ENCODE measurements at places on chromosomes 6 and 20.

GRCh38 chr6:31497531-31498476 lies at the start of gene MICB:
Gene MICB, plus strand, starts transcription at chr6:31498145. Its CDS starts 49 bp downstream, at chr6:31498194.
- no peak for DNase-seq

DNA sequence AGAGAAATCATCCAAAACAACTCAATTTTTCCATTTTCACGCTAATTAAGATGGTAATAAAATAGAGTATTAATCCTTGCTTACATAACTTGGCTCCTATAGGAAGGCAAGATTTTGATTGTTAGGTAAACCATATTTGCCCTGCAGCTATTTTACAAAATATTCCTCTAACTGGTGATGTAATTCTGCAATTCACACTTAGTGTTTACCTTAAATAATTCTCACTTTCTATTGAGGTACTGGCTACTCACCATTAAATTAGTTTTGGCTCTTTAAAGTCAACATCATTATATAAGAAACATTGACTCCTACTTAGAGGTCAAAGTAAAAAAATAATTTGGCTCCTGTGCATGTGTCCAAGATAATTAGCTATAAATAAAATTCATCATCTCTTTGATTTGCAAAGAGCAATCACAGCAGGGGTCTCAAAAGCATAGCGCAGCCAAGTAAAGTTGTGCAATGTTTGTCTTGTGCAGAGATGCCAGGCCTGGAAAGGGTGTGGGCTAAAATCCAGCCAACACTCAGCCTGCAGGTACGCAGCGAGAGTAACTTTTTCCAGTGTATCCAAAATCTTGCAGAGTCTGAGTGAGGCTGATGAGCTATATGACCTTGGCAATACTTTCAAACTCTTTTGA lies 501.2 kb downstream of the MMUT start:
- no peak for DNase-seq

DNA sequence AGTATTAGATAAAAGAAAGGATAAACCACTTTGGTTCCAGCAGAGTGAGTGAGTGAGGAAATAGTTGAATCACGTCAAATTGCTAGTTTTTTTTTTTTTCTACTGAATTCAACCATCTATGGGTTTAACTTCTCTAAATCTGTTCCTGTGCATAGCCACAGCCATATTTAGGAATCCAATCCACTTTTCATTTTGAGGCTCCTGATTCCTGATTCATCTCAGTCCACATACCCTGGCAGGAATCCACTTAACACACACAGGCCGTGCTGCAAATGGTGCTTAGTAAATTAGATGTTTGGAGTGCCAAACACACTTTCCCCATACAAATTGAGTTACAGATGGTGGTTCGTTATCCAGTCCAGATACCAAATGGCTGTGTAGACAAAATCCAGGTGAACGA lies 220.3 kb downstream of the ALDH8A1 start:
- peak; percentile 43 for DNase-seq

- no peak for DNase-seq
These were observed 89.4 kb downstream of the HS3ST5 start for GRCh38 chr6:114253431-114253830.

- DNase-seq = no peak
These were observed 679 bp upstream of the RING1 start for GRCh38 chr6:33207552-33208090.

GRCh38 chr6:154488248-154488593 lies 22.3 kb downstream of the CNKSR3 start:
- no peak for DNase-seq

DNA sequence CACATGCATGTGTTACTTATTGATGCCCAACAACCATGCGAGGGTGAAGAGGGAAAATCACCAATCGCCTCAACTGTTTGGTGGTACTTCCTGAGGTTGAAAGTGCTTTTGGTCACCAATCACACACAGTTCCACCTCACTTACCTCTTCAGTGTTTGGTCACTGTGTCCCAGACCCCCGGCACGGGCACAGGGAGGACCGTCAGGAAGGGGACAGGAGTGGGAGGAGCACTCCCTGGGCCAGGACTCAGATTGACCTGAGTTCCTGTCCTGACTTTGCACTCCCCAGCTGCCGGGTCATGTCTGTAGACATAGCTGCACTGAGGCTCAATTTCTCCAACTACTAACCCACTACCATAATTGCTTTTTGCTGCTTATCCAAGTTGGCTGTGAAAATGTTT lies 74.2 kb upstream of the PBOV1 start:
- DNase-seq = no peak

GRCh38 chr6:116695401-116695800 lies 14.4 kb downstream of the KPNA5 start:
- no peak for DNase-seq

DNA sequence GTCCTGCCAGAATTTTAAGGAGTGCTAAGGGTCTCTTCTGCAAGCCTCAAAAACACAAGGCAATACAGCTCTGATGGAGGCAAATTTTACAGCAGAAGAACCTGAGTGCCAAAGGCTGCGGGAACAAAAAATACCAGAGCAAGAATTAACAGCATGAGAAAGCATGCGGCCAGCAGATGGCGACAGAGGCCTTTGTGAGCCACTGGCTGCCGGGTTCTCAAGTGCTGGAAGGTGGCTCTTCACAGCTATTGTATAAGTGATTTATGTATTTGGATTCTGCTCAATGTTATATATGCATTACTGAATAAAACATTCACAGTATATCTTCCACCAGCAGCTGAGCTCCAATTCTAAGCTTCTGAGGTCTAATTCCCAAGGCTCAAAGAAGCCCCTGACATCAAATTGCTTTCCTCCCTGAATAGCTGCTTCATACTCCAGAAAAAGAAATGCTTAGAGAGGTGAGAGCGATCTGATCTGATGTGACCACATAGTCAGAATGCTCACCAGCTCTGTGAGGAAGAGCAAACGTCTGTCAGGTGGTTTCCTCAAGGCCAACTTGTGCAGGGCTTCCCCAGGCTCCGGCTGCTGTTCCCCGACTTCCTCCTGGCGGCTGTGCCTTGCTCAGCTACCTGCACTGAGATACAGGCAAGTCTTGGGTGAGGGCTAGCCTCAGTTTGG lies 58.6 kb downstream of the PPP1R3G start:
- DNase-seq = peak; percentile 56

DNA sequence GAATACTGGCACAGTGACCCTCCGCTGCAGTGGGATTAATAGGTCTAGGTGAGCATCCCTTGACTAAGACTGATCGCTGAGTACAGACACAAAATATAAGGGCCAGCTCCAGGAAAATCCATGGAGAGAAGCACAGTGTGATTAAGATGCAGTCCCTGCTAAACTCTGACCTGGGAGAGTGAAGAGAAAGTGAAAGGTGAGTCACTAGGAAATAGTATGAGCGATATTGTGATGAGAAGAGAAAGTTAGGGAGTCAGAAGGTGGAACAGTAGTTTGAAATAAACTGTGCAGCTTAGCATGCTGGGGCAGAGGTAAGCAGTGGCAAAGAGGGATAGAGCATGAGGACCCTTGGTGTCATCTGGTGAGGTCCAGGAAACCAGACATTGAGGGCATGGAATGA lies 278.6 kb upstream of the MAP3K7 start:
- DNase-seq = no peak

GRCh38 chr6:151422981-151423380 lies 28.9 kb downstream of the RMND1 start:
- DNase-seq = no peak

DNA sequence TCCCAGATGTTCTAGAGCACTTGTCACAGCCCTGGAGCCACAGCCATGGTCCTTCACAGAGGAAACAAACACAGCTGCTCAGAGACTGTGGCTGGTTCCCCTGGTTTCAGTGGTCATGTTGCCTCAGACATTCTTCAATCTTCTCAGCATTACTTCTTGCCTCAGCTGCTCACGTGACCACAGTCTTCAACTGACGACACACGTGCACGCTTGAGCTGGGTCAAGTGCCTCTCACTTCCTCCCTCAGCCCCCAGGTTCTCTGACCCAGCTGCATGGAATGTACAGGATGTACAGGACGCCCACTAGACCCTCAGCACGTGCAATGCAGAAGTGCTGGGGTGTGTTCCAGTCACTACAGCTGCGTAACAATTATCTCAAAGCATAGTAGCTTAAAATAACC lies 159.8 kb upstream of the GGTLC1 start:
- no peak for DNase-seq

GRCh38 chr6:83252719-83253118 lies 59.6 kb downstream of the RWDD2A start:
- DNase-seq = no peak

DNA sequence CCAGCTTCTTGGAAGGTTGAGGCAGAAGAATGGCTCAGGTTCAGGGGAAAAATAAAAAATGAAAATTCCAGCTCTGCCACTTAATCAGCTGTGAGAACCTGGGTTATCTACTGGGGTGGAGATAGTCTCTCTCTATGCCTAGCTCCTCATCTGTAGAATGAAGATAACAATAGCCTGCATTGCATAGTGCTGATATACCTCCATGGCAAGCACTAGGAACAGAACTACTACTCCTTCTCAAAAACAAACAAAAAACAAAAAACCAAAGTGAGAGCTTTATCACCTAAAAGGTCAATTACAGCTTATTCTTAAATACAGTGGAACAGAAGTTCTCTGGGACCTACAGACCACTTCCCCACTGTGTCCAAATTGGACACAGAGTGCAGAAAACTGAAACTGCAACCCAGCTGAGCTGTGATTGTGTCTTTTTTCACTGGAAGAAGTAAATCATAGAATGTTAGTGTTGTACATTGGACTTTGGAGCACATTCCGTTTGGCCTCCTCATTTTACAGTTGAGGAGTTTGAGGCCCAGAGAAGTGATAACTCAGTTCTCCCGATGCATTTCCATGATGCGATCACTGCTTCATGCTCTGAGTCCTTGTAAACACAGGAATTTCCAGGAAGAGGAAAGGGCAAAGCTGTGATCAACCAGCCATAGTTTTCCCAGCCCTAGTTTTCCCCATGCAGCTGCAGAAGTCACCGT lies 23.3 kb downstream of the MTFR2 start:
- DNase-seq = no peak

DNA sequence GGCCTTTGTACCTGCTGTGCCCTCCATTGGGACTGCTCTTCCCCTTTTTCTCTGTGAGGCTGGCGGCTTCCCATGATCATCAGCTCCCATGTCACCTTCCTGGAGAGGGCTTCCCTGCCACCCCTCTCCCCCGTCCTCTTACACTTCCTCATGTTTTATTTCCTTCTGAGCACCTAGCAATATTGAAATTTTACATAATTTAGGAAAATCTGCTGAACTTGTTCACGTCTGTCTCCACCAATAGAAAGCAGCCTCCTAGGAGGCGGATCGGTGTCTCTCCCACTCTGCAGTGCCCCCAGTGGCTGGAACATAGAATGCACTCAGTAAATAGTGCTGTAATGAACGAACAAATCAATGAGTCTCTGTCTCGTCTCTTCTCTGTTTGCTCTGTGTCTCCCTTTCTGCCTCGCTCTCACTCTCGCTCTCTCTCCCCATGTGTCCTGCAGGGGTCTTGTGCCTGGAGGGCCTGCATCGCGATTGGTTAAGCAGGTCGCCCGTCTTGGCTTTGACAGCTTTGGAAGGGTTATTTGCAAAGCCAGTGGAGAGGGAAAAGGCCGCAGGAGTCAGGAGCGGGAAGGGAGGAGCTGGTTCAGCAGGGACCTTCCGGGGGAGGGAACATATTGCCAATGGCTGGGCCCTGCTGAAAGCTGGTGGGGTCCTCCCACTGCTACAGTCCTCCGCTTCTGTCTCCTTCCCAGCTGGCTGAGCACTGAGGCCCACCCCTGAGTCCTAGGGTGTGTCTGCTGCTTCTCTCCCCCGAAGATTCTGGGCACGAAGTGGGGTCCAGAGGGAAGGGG lies 12.1 kb upstream of the OCSTAMP start:
- peak; percentile 64 for DNase-seq

GRCh38 chr6:1820165-1820564 lies 210.4 kb downstream of the FOXC1 start:
- DNase-seq = no peak

GRCh38 chr6:85516168-85516567 lies 66.3 kb downstream of the NT5E start:
- DNase-seq = no peak

DNA sequence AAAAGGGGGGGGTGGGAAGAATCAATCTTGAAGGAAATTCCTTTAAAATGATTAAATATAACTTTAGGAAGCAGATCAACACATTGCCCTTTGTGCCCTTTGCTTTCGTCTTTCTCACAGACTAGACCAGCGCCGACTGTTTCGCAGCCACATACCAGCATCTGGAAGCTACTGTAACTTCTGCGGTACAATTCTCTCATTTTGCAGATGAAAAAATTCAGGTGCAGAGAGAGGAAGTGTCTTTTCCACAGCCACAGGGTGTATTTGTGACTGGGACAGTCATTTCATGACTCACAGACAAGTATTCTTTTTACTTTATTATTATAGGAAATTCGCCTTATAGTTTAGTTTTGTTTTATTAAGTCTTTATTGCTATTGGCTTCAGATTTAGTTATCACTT lies 84.2 kb downstream of the UST start:
- DNase-seq = no peak

DNA sequence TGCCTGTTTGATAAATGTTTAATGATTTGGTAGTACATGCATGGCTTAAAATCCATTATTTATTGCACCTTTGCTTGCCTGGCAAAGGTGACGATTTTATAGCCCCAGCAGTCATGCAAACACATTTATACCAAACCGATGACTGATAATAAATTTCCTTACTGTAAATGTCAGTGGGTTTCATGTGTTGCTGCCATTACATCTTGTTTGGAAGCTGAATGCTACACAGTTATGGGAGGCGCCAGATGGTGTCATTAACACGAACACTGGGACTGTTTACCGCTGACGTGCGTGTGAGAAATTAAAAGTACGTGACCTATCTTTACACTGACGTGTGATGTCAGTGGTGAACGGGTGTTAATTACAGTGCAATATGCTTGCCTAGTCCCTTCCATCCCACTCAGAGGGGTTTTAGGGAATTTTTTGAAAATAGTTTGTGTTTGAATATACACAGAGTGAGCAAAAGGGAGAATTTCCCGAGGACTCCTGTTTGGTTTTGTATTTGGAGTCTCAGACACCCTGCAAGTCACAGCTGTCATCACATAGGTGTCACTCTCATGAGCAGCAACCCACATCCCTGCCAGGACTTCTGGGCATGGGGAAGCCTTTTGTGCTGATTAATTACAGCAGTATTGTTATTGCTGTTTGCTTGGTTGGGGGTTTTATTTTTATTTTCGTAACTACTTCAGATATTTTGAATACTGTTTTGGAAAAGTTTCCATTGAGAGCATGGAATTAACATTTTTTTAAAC lies 151.8 kb upstream of the INSM1 start:
- peak; percentile 87 for DNase-seq

DNA sequence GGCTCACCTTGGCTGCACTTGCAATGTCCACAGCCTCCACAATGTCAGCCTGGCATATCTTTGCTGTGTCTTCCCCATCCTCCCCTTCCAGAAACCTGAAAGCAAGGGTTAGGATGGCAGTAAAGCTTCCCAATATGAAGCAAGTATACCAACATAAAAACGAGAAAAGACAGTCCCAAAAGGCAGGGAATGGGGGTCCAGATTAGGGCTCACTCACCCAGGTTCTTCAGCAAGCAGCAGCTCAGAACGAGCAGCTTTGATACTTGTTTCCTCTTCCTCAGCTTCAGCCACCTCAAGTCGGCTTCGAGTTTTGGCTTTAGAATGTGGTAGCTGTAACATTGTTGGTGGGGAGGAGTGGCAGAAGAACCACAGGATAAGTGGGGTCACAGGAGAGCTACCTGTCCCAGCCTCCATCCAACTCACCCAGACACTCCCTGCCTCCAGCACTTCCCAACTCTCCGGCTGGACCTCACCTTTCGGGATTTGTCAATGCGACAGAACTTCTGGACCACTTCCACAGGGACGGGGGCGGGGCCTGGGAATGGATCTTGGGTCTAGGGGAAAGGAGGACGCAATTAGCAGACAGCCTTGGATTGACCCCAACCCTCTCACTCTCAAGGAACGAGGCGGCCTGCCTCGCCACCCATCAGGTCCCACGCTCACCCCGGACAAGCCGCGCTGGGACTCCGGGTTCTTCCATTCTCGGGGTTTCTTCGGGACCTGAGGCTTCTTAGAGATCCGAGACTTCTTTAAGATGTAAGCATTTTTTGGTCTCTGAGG lies 708 bp downstream of the WDR46 start:
- DNase-seq = no peak

Measured in NCI-H1694 treated with DMSO at 0.1 percent for 48 hours (cell line).